ENCODE measurements at places on chromosomes 5 and 9.

GRCh38 chr5:68555907-68556681 is 340.5 kb downstream of the PIK3R1 start:
- DNase-seq, result no peak

GRCh38 chr9:4228606-4229005 is 71.3 kb downstream of the GLIS3 start:
- DNase-seq, result no peak

DNA sequence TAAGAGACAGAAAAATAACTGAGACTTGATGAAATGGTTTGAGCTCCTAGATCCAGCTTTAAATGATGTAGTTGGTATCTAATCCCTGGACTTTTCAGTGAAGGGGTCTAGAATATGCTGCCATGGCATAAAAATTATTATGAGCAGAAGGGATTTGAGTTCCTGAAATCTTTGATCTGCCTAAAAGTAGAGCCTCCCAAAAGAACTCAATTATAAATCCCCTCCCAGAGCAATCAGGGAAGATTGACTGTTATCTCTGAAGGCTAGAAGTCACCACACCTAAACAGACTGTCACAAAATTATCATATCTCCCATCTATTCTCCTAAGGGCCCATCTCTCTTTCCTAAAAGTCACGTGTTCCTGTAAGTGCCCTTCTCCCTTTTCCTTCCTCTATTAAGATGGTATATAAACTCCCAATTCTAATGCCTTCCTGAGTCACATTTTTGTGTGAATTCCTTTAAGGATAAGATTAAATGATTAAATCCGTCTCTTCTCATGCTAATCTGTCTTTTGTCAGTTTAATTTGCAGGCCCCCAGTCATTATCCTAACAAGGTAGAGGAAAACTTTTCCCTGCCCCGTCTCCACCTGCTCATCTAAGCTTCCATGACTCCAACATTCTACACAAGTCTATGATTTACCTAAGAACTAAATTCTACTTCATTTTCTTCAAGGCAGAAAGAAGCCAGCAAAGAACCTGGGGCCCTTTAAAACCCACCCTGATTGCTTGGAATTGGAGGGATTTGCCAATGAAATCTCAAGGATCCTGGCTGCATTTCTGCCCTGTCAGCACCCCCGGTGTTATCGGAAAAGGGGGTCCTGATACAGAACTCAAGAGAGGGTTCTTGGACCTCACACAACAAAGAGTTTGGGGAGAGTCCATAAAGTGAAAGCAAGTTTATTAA is 47.1 kb upstream of the PWWP2A start:
- no peak for DNase-seq

- DNase-seq, result peak; percentile 39
These were observed 39.7 kb downstream of the CDC42SE2 start for GRCh38 chr5:131303537-131303936.

Measured in SK-N-MC (cell line).